ENCODE measurements at places on chromosomes 2 and 18. TPM values are rescaled to one million over a fixed set of nuclear protein-coding genes. Genes with fewer than 3 reads are reported as not detected.

GRCh38 chr2:142841788-142842187 lies 35.7 kb upstream of the KYNU start:
- ATAC-seq: no peak

DNA sequence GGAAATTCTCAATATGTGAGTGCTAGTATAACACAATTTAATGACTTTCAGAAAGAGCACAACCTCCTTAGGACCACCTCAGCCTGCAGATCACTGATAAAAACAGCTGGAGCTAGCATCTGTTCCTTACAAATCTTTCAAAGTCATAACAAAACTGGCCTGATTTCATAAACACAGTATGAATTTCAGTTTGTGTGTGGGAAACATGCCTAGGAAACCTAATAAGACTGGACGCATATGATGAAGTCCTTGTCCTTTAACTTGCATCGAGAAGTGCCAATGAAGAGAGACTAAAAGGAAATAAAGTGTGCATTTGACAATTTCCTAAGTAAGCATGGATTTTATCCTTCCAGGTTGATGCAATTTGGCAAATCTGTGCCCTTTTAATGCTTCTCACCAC lies 74.1 kb upstream of the KLHL14 start:
- ATAC-seq: no peak

- no peak for ATAC-seq
These were observed 117.7 kb downstream of the ZNF516 start for GRCh38 chr18:76377359-76377756.

- ATAC-seq: no peak
These were observed 5.6 kb downstream of the QPCT start for GRCh38 chr2:37350034-37350433.

- no peak for ATAC-seq
These were observed 49.1 kb downstream of the GREB1L start for GRCh38 chr18:21291106-21291505.

DNA sequence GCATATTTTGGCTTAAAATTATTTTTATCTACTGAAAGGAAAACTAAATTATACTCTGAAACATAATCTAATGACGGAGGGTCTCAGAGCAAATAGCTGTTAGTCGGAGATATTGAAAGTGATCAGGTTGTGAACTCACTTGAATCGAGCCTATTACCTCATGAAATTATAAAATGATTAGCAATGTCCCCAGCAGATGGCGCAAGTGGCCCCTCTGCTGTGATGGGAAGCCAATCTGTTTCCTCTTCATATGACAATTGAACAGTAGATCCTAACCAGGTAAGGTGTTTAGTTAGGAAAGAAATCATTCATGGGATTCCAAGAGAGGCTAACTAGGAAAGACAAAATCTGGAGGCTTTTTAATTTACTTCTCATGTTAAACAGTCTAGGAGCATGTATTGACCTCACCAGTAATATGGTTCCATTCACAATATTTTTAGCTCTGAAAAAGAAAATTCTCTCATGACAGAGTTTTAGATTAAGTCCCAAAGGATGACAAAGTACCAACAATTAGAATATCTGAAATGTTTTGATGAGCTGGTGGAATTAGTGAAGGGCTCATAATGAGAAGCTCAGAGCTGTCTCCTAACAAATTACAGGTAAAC lies 29.9 kb upstream of the MPPE1 start:
- peak; percentile 82 for ATAC-seq

DNA sequence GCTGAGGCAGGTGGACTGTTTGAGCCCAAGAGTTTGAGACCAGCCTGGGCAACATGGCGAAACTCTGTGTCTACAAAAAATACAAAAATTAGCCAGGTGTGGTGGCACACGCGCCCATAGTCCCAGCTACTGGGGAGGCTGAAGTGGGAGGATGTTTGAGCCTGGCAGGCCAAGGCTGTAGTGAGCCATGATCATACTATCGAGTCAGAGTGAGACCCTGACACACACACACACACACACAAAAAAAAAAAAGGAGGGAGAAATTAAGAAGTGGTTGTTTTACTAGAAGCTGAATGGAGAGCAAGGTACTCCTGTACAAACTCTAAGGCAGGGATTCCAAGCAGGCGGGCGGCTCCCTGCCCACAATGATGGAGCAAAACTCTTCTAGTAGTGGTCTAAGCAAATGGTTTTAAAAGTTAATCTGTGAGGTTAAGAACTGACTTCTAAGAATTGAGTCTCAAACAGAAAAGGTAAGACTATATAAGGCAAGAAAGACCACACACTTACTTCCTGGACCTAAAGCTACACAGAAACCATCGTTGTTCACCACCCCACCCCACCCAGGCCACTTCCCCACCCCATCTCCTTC lies 2.6 kb downstream of the ANKRD44 start:
- no peak for ATAC-seq

GRCh38 chr2:218369330-218369729 lies 12.7 kb downstream of the CATIP start:
- ATAC-seq: no peak

DNA sequence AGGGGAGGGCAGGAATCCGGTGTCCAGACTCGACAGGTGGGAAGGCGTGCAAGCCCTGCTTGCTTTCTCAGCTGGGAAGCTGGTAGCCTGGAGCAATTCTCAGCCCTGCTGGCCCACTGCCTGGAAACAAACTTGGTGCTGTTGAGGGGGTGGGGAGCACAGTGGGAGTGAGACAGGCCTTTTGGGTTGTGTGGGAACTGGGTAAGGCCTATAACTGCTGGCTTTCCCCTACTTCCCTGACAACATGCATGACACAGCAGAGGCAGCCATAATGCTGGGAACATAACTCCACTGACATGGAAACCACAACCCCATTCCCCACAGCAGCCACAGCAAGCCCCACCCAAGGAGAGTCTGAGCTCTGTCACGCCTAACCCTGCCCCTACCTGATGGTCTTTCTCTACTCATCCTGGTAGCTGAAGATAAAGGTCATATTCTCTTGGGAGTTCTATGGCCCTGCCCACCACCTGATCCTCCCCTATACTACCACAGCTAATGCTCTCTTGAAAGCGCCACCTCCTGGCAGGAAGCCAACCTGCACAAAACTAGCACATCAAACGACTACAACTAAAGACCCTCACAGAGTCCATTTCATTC lies 122.9 kb upstream of the ACVR1C start:
- no peak for ATAC-seq

- no peak for ATAC-seq
These were observed 1.7 kb upstream of the HS6ST1 start for GRCh38 chr2:128320192-128320905.

GRCh38 chr2:129478902-129479517 lies 500.5 kb upstream of the RAB6C start:
- ATAC-seq: peak; percentile 90

- no peak for ATAC-seq
These were observed 2.7 kb downstream of the TNP1 start for GRCh38 chr2:216857131-216857550.

- peak; percentile 47 for ATAC-seq
These were observed 24.6 kb downstream of the ARL6IP6 start for GRCh38 chr2:152743002-152743401.

- ATAC-seq: no peak
These were observed 1.3 kb downstream of the NPPC start for GRCh38 chr2:231924889-231925275.

DNA sequence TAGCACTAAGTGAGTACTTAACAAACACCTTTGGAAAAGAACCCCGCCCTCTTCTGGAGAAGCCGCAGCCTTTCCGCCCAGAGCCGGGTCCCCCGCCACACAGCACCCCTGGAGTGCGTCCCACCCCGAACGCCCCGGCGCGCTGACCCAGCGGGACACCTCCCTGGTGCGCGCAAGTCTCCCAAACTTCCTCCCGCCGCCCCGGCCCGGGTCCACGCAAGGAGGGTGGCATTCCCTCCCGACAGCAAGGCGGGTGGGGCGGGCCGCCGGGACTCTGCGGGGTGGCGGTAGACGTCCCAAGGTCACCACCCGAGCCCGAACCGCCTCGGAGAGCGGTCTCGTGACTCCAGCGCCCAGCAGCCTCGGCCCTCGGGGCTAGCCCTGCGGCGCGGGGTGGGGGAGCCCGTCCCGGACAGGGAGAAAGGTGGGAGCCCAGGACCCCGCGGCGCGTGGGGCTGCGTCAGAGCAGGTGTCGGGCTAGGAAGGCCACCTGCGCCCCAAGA lies 598 bp downstream of the CCDC93 start:
- ATAC-seq: peak; percentile 71

GRCh38 chr2:26946841-26947784 lies 23.3 kb upstream of the MAPRE3 start:
- peak; percentile 84 for ATAC-seq

FOXI3 gene
- 0.45 TPM for total RNA-seq

MCEE gene
- total RNA-seq: 19.1 TPM

CAPN14 gene
- total RNA-seq: 0.57 TPM

Measured in motor neuron (in vitro differentiated cells).